ENCODE measurements at places on chromosomes 1 and 21.

DNA sequence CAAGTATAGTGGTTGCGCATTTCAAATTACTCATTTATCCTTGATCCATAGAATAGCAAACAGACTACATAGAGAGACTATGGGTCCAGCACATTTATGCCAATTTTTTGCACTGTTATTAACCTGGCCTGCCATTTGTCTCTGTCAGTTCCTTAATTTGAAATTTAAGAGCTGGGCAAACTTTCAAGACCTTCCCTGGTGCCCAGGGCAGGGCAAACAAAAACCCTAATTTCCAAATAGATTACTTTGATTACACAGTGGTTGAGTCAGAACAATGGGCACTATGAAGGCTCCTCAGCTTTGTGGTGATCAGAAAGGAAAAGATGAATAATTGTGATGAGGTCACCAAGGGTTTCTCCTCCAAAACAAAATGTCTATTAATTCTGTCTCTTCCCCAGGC, 80.6 kb downstream of the TNFSF18 start:
- peak; percentile 63 for DNase-seq

DNA sequence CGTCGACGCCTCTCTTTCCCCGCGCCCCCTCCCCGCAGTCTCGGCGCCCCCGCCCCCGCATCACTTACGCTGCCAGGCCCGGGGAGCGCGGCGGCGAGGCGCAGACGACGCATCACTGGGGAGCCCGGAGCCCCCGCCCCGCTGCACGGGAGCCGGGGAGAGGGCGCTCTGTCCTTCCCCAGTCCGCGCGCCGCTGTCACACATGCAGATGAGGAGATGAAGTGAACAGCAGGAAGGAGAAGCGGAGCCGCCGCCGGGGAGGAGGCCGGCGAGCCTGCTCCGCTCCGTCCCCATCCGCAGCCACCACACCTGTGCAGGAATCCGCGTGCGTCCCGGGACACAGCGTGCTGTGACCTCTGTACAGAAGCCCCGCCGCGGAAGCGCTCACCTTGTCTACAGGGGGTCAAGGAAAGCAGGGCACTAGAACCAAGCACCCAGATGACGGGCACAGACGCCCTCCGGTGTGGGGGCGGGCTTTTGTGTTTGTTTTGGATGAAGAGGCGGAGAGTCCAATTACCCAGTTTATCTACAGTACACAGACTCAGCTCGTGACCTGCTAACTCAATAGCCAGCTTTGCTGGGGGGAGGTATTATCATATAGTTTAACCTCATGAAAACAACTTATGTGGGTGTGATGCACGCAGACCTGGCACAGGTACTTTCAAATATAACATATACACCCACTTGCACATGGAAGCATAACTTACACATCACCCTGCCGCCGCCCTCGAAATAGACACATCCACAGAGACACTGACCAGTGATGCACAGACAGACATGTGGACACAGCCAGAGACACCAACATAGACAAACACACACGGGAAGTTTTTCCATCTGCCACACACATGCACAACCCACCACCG, 12.4 kb downstream of the KLHDC8A start:
- no peak for DNase-seq

DNA sequence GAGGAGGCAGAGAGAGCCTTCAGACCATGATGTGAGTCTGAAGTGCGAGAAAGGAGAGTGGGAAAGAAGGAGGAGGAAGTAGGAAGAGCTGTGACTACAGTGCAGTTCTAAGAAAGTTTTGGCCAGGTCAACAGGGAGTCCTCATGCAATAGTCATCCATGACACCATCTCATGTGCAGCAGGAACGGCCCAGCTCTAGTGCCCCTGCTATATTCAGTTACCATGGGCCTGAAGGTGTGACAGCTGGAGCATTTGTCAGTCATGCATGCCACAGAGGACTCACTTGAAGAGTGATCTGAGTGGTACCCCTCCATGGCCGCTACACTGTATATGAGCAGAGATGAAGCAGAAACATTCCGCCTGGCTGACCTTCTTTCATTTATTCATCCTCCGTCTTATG, 77.9 kb downstream of the OMA1 start:
- no peak for DNase-seq

DNA sequence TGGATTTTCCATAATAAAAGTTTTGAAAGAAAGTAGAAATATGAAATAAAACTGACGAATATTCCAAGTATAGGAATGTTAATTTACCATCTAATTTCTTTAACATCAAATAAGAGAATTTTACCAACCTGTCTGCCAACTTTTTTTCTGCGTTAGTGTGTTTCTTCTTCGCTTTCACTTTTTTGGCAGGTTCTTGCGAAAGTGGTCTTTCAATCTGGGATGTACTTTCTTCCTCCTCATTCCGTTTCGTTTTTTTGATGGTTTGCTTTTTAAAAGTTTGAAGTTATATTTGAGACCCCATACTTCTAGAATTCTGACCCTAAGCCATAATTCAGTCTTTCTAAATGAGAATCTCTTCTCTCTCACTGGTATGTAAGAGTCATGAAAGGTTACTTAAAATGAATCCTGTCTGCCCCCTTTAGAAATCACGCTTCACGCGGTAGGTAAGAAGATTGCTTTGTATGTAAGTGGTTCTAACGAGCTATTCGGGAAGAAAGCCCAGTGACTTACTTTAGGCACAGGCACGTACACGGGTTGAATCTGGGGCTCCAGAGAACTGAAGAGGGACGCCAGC, 580 bp downstream of the RBM34 start:
- no peak for DNase-seq

DNA sequence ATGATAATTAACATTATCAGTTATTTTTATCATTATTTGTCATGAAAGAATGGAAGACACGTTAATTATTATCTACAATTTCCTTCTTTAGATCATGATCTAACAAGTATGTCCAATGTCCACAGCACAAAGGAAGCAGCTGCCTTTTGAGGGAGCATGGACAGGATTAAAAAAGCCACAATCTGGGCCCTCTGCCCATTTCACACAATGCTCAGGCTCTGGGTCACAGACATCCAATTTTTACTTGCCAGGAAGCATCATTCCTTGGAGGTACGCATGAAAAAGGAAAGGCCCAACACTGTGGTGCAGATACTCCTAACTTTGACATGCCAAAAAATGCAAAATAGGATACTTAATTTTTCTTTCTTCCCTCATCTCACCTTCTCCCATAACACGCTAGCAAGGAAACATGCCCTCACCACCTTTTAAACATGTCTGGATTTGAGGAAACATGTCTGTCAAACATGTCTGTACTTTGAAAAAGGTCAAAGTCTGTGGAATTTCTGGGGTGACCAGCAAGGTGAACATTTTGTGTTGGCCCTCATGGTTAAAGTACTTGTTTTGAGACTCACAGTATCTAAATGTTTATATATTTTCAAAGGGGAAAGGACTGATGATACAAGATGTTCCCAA, 40.0 kb downstream of the GADD45A start:
- no peak for DNase-seq

DNA sequence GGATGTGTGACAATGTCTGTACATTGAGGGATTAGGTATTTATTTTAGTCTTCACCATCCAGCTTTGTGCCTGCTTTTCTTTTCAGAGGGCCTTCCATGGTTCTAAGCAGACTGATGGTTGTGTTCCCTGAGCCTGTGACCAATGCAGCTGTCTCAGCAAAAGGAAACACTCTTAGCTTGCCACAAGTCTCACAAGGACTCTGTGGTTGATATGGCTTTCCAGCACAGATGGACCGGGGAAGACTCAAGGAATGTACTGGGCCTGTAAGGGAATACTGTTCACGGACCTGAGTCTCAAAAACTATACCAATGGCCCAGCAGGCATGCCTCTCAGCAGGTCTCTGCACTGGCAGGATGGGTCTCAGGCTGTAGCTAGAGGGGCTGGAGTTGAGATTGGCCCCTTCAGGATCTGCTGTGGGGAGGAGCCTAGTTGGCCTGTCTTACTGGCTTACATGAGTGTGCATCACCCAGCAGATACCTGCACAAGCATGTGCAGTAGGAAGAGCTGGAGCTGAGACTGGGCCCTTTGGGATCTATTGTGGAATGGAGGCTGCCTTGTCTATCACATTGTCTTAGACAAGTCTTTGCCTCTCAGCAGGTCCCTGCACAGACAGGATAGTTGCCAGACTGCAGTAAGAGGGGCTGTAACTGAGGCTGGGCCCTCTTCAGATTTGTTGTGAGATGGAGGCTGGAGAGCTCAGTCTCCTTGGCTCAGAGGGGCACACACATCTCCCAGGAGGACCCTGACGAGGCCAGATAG, 52.0 kb upstream of the PDC start:
- no peak for DNase-seq

- no peak for DNase-seq
Measured at GRCh38 chr1:156727492-156727891, 777 bp upstream of the METTL25B start.

GRCh38 chr21:45511007-45511406, 31.2 kb downstream of the SLC19A1 start:
- DNase-seq, result no peak

DNA sequence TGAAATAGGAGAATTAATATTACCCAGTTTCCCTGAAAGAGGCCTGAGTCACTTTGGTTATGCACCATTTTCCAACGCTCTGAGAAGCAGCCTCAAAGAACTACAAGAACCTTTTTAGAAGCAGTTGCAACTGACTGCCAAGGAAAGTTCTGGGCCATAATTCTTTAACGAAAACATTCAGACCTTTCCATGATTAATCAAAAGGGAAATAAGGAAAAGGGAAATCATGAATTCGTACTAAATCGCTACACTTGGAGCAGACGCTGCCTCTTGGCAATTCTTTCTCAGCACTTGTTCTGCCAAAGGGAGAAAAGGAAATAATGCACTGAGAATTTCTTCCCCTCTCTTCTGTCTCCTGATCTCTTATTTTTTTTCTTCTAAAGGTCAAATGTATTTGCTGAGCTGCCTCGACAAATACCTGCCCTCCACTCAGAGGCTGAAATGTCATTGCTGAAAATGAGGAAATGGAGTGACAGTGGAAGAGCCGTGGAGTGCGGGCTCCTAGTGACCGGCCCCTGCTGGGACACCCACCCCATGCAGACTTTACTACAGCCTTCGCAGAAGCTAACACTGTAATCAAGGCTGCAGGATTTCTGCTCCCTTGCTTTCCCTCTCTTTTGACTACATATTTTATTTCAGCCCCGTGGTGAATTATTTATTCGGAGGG, 67.9 kb upstream of the GALNT2 start:
- no peak for DNase-seq

- DNase-seq, result no peak
Measured at GRCh38 chr1:33096363-33097005, 15.5 kb downstream of the AZIN2 start.

DNA sequence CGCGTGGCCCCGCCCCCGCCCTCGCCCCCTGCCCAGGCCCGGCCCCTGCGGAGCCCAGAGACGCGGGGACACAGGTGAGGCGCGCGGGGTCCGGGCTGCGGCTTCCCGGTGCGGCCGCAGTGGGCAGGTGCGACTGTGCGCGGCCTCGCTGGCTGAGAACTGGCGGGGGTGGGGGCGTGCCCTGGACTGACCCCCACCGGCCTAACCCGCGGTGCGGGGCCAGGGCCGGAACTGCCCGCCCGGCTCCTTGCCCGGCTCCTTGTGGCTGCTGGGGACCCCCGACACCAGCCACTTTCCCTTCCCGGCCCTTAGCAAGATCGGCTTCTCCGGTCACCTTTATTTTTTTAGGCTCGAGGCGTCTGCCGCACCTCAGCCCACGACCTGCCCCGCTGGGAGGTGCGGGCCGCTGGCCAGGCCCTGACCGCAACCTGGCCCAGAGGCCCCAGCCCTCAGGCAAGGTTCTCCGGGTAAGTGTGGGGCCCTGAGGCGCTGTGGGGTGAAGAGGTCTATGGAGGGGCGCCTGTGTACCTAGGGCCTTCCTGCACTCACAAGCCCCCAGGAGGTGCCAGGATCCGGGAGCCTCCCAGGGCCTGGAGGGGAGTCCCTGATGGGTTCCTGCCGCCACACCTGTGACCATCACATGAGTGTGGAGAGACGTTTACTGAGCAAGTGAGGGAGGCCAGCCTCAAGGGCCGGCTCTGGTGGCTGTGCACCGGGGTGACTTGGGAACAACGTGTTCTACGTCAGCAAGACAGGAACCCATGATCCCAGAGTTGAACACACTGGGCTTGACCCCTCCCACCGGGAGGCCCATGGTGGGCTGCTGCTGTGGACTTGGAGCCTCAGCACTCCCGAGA, at the start of gene SMIM1:
SMIM1 (plus strand) TSS at position 35 of the 857 bp plus-strand sequence. CDS start 2,625 bp downstream, outside the sequence.
- no peak for DNase-seq

Measured in GOT3 (cell line).